ENCODE measurements at places on chromosomes 4 and X.

DNA sequence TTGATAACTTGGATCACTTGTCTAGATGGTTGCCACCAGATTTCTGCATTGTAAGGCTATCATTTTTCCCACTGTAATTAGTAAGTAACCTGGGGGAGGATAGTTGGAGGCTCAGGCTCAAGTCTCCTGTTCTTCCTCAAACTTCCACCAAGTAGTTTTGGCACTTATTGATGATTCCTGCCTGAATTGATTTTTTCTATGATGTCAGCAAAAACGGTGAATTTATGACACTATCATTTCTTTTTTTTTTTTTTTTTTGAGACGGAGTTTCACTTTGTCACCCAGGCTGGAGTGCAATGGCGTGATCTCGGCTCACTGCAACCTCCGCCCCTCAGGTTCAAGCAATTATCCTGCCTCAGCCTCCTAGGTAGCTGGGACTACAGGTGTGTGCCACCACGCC, 12.4 kb downstream of the TMSB4X start:
- DNase-seq = no peak

DNA sequence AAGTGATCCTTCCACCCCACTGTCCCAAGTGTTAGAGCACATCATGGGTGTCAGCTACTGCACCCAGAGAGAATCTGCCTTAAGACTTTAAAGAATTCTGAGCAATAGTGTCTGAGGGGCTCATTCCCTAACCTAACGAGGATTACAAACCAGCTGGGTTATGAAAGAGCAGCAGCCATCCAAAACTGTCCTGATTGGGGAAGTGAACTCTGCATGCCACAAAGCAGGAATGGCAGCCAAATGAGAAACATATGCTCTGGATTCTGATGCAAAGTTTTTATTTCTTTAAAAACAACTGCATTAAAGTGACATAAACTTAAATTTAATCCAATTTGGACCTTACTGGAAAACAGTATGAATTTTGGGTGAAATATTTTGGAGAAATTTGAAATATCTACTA, 103.2 kb downstream of the ANXA3 start:
- no peak for DNase-seq

DNA sequence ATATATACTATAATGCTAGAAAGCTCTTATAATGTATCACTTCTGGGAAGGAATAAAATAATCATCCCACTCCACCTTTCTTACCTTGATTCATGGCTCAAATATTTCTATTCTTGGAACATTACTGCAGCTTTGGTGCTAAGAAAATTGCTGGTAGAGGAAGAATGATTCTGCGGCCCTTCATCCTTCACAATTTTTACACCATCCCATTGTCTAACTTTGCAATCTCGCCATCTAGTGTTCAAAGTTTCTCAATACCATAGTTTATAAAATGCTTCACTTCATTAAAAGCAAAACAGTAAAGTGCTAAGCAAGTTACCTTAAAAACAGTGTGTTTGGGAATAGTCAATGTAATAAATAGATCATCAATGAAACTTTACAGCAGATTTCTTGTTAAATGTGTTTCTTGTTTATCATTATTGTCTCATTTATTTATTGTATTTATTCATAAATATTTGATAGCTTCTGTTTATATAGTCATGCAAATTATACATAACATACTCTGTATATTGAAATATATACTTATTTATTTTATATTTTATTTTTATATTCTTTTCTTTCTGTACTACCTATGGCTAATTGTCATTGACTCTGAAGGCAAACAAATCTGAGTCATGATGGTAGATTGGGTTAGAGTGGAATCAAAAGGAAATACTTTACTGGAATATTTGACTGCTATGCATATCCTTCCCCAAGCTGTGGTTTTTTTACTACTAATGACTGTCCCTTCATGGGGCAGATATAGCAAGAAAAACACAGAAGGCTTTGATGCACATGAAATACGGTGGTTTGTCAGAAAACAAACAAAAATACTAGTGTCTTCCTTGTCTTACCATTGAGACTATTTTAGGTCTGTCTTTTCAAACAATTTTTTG, 390.7 kb downstream of the MAPK10 start:
- no peak for DNase-seq

GRCh38 chr4:40003986-40004385, 26.3 kb upstream of the PDS5A start:
- no peak for DNase-seq

DNA sequence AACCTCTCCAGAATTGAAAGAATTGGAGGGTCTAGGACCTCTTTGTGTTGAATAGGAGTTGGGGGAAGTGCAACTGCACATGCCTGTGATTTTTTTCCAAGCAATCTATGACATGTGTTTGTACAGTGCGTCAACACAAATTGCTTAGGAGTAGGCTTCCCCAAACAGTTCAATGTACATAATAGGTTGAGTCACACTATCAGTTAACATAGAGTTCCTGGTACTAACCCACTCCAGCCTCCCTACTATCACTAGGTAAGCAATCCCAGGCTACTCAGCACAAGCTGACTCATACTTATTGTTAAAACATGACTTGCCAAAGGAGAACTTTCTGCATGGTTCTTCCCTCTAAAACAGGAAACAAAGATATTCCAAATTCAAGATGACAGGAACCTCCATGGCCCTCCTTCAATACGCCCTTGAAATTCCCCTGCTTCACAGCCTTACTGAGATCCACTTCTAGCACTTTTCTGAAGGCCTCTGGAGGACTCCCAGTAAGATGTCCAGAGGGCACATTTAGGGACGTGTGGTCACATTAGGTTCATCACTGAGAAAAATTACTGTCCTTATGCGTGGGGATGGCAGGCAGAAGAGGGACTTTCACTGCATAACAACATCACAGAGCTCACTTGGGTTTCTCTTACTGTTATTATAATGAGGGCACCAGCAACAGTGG, 8.4 kb upstream of the VSIG1 start:
- no peak for DNase-seq

- no peak for DNase-seq
Observed at GRCh38 chr4:126853715-126854114, 779.0 kb upstream of the INTU start.

- no peak for DNase-seq
Observed at GRCh38 chr4:108488865-108489264, 131.5 kb upstream of the RPL34 start.

- no peak for DNase-seq
Observed at GRCh38 chr4:185263419-185263818, 54.0 kb downstream of the SNX25 start.

DNA sequence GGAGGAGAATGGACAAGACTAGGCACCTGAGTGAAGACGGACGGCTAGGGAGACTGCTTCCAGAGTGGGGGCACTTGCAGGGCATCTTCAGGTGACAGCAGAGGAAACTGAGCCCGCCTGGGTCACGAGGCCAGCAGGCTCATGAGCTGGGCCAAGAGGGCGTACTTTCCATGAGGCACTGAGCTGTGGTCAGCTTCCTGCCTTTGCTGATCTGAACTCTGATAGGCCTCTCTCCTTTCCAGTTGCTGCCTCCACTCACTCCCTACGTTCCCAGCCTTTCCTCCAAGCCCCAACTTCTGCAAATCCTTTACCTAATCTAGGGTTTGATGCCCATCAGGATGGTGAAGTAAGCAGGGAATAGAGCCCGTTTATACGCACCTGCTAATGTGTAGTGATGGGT, 1.4 kb upstream of the L1CAM start:
- DNase-seq = no peak

DNA sequence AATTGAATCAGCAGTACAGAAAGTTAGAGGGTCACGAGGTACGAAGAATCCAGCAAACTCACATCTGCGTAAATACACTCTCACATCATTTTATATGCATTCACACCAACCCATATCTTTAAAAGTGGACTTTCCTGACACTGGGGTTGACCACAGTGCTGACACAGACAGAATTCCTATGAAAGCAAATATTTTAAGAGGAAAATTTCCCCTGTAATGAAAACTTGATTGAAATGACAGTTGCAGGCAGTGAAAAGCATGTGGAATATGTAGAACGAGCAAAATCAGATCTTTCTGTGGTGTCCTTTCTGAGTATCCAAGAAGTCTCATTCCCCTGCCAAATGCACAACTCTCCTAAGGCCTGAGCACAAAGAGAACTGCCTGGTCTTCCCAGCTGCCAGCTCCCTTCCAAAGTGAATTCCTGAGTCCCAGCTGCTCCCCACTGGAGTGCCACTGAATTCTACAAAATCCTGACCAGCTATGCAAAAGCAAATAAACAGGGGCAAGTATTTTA, 50.5 kb upstream of the FAM9C start:
- DNase-seq = no peak

DNA sequence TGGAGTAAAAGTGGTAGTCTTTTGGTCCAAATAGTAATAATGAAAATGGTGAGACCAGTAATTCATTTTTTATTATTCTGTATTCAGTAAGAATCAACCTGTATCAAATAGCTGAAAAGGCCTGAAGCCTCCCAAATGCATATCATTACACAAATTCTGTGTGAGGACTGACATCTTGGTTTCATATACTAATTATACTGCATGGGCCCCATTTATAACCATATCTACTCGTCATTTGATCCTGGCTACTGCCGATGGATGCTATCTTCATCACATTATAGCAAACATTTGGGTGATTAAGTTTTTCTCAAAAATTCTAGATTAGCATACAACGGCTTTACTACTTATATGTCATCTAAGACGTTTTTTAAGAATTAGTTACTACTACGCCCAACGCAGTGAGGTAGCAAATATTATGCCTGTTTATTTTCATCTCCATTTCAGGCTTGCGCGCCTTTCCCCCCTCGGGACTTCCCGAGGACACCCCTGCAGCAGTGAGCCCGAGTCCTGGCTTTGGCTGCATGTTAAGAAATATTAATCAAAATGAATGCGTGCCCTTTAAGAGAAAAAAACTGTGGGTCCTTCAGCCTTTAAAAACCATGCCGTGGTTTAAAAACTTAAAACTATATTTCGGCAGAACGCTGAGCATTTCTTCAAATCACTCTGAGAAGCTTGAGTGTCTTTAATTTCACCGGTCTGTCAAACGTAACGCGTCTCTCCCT, 814 bp upstream of the MMAA start:
- DNase-seq = no peak

- no peak for DNase-seq
Observed at GRCh38 chr4:155878611-155879010, 12.5 kb upstream of the ASIC5 start.

DNA sequence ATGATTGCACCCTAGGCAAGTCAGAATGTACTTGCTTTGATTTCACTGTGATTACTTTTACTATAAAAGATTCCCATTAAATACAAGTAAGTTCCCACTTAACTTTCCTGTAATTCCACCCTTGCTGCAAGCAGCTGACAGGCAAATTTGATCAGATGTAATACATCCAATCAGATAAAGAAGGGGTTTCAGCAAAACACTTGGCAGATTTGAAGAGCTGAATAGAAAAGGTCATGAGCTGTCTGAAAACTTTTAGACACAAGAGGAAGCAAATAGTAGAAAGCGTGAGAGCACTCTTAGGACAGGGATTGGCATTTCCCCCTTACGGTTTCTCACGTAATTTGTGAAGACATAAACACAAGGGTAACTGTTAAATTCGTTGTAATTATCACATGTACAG, 22.8 kb downstream of the HSD17B13 start:
- DNase-seq = no peak

- DNase-seq = no peak
Observed at GRCh38 chrX:79259073-79259689, 108.0 kb downstream of the ITM2A start.

GRCh38 chr4:125832161-125832560, 517.4 kb downstream of the FAT4 start:
- DNase-seq = no peak

GRCh38 chr4:77175201-77175611, 18.2 kb downstream of the CCNG2 start:
- no peak for DNase-seq

DNA sequence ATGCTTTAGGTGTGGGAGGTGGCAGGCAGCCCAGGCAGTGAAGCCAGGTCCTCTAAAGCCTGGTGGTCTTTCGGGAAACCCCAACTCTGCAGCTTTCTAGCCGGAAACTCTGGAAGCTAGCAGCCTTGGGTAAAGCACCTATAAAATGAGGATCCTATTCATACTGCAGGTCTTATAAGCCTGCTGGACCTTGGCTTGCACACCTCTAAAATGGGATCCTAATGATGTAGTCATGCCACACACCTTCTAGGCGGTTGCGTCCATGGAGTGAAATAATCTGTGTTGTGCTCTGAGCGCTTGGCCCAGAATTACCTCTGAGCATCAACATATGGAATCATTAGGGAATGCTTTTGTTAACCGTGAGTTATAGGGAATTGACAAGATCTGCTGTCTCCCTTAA, 36.0 kb upstream of the STS start:
- DNase-seq = no peak

DNA sequence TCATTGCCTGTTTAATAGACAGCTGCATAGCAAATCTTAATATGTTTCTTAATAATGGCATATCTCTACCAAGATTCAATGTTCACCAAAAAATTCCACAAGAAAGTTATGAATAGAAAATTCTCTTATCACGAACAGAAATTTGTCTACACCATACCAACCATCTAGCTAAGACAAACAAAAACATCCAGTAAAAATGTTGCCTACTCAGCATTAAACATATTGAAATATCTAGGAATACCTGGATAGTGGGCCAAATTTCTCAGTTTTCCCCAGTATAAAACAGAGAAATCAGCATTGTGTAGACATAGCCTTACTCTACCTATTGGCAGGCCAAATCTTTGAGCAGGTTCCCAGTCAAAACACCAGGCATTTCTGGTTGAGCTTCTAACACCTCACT, 598.6 kb downstream of the KLHL13 start:
- no peak for DNase-seq

DNA sequence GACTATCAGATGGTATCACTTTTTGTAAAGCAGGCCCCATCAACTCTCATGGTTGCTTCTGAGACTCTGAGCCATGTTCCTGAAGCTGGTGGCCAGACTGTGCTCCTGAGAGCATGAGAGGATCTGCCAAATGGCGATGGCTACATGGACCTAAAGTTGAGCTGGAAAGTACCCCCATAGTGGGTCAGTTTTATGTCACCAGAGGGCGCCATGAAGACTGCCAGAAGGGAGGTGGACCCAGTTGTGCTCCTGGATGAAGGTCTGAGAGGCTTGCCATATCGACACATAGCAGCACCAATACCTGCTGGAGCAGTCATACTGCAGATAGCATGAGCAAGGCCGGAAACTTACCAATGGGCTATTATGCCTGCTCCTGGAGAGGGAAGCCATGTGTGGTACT, 105.7 kb downstream of the SLITRK2 start:
- DNase-seq = no peak

DNA sequence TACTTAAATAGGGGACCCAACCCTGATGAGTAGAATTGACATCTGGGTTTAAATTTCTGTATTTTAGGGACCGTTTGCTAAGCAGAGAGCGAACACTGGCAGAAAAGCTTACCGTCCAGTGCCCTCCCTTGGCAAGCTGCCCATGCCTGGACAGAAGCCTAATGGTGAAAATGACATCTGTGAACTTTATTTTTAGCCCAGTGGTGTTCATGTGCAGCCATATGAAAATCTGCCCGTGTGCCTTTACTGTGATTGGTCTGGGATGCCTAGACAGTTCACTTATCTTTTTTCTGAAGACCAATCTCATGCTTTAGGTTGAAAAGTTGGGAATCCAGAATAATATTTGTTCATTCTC, 1.1 kb downstream of the STBD1 start:
- no peak for DNase-seq

Data from upper lobe of right lung (tissue), 1 donor.